ENCODE measurements at places on chromosomes 13 and 19. TPM values are rescaled to one million over a fixed set of nuclear protein-coding genes. Genes with fewer than 3 reads are reported as not detected.

The SMIM44 gene
- not detected for total RNA-seq

The LRRC63 gene
- total RNA-seq, result 0.13 TPM

The PRX gene
- total RNA-seq, result 1.1 TPM

The CTXN1 gene
- 2.3 TPM for total RNA-seq

The FXYD7 gene
- total RNA-seq, result not detected

The PSG4 gene
- 0.65 TPM for total RNA-seq

The TMEM238 gene
- not detected for total RNA-seq

The AMER2 gene
- total RNA-seq, result not detected

The IFT88 gene
- total RNA-seq, result 11.7 TPM

The C19orf85 gene
- not detected for total RNA-seq

The ZNF850 gene
- 0.97 TPM for total RNA-seq

The KLK14 gene
- not detected for total RNA-seq

The SLAIN1 gene
- total RNA-seq, result 1.1 TPM

The TEX101 gene
- total RNA-seq, result not detected

The ACER1 gene
- not detected for total RNA-seq

The CEACAM19 gene
- 3.7 TPM for total RNA-seq

The ZNF491 gene
- total RNA-seq, result 1.1 TPM

The SLC25A15 gene
- 18.4 TPM for total RNA-seq

The LIM2 gene
- total RNA-seq, result not detected

The ZSCAN4 gene
- total RNA-seq, result not detected

The ZNF419 gene
- total RNA-seq, result 8.3 TPM

The CGB5 gene
- total RNA-seq, result not detected

The MYO16 gene
- total RNA-seq, result under 0.01 TPM

The ZNF749 gene
- 15.6 TPM for total RNA-seq

The SIGLEC8 gene
- not detected for total RNA-seq

The PPP1R12C gene
- total RNA-seq, result 34.8 TPM

The SYT5 gene
- total RNA-seq, result not detected

The FCER2 gene
- not detected for total RNA-seq

The SHD gene
- not detected for total RNA-seq

The TSHZ3 gene
- 2.3 TPM for total RNA-seq

The SLC1A6 gene
- total RNA-seq, result not detected

The NCR1 gene
- total RNA-seq, result not detected

The RNASEH2A gene
- total RNA-seq, result 19.6 TPM

The KLK4 gene
- total RNA-seq, result not detected

The STK11 gene
- total RNA-seq, result 87.3 TPM

The KIR3DL1 gene
- not detected for total RNA-seq

The KRTDAP gene
- total RNA-seq, result not detected

The KANK3 gene
- total RNA-seq, result 41.8 TPM

The CYP4F8 gene
- total RNA-seq, result not detected

The UBL3 gene
- total RNA-seq, result 7.0 TPM

The RRAS gene
- total RNA-seq, result 22.3 TPM

The RASAL3 gene
- total RNA-seq, result 6.3 TPM

The GPR42 gene
- not detected for total RNA-seq

The ZNF468 gene
- total RNA-seq, result 11.3 TPM

The SLITRK5 gene
- total RNA-seq, result under 0.01 TPM

The EPS8L1 gene
- total RNA-seq, result 12.4 TPM

The EHD2 gene
- 130 TPM for total RNA-seq

The SIGLEC12 gene
- total RNA-seq, result not detected

The PSG2 gene
- not detected for total RNA-seq

The SGCG gene
- total RNA-seq, result 0.16 TPM

The ADAMTSL5 gene
- total RNA-seq, result not detected

The CYP4F11 gene
- total RNA-seq, result not detected

The COL5A3 gene
- total RNA-seq, result 0.19 TPM

The IFI30 gene
- 5.7 TPM for total RNA-seq

The USF2 gene
- total RNA-seq, result 41.8 TPM

The RDH8 gene
- total RNA-seq, result not detected

The OVOL3 gene
- total RNA-seq, result not detected

The APC2 gene
- under 0.01 TPM for total RNA-seq

The MISP3 gene
- 0.19 TPM for total RNA-seq
